Activated T-cell treated with anti-CD3 and anti-CD28 coated beads, Interleukin-2, amount 50 U/mL, for 1 hour (primary cell): ENCODE measurements at places on chromosomes 3 and 15.

- DNase-seq, result no peak
Measured at GRCh38 chr3:157487339-157487738, 15.9 kb downstream of the VEPH1 start.

DNA sequence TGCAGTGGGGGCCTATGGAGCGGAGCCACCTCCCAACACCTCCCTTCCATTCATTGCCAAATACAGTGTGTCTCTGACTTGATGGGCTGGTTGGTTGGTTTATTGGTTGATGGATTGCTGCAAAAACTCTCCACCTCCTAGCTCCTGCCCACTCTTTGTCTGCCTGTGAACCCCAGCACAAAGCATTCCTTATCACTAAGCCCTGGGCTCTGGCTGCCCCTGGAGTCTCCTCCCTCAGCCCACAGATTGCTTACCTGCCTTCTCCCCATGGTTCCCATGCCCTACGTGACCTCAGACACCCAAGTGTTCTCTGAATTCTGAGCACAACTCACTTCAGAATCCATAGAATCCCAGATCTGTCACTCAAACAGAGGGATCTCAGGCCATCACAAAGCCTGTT, 139.1 kb upstream of the TPM1 start:
- DNase-seq, result no peak

- no peak for DNase-seq
Measured at GRCh38 chr15:90035840-90036230, 34.7 kb downstream of the ZNF710 start.

DNA sequence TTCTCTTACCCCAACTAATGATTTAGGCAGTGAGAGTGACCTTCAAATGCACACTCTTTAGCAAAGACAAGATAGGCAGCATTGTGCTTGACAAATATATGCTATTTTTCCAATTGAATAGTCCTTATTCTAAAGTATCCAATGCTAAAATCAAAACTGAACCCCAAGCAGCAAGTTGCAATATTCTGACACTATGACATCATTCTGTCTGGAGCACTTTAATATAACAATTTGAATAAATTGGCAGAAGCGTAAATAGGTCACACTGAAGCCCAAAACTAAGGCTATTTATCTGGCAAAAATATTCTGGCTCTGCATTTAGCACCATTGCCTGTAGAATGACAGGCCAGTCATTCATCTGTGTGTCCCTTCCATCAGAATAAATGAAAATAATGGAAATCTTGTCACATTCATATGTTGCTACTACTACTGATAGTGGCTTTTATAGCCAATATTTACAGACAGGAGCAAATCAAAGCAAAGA, 2.9 kb downstream of the CBLB start:
- no peak for DNase-seq

- no peak for DNase-seq
Measured at GRCh38 chr3:36373666-36374065, 6.6 kb upstream of the STAC start.

DNA sequence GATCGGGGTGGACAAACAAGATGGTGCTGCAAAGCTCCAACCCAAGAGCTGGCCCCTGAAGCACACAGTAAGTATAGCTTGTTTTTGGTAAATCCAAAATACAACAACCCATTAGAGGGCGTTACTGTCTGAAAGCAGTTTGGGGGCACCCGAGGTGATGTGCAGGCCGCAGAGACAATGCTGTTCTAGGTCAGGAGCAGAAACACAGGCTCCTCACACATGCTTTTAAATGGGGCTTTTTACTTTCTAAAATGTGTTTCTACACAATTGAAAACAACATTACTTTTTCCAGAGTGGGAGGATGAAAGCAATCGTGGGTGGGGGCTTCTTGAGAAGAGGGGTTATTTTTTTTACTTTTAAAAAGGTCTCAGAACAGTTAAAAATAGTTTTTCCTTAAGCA, 1029.3 kb upstream of the CFAP20DC start:
- DNase-seq, result peak; percentile 29

GRCh38 chr3:115783938-115784738, 160.8 kb downstream of the GAP43 start:
- DNase-seq, result peak; percentile 94

GRCh38 chr3:123869165-123869564, 15.0 kb downstream of the MYLK start:
- no peak for DNase-seq

DNA sequence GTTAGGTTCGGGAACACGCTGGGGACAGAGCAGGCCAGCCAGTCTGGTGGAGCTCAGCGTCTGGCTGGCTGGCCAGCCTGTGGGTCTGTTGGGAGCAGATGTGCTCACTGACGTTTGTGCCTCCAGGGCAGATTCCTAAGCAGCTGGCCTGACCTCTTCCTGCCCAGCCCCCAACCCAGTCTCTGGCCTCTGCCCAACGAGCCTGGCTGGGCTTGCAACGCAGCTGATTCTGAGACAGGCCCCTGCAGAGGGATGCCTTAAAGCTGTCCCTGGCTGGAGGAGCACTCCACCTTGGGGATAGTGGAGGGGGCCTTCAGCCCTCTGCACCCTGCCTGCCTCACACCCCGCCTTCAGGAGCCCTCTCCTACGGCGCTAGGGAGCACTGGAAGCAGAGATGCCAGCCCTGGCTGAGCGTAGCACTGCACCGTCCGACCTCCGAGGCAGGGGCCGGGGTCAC, 46.0 kb downstream of the KLF13 start:
- no peak for DNase-seq

DNA sequence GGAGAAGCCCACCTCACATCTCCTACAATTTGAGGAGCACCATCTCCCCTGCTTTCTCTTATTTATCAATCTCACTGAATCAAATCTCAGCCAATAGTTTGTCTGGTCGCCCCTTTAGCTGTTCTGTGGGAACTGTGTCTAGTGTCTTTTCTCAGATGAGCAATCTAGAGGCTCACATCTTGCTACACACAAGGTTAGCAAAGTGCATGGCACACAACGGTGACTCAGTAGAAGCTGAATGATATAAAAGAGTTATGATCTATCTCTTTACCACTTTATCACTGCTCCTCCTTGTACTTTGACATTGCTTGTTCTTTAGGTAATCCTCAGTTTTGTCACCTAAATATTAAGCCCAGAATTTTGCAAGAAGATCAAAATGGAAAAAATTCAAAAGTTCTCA, 16.8 kb upstream of the COLQ start:
- DNase-seq, result no peak

GRCh38 chr15:91885714-91886270, 32.3 kb downstream of the SLCO3A1 start:
- DNase-seq, result no peak

DNA sequence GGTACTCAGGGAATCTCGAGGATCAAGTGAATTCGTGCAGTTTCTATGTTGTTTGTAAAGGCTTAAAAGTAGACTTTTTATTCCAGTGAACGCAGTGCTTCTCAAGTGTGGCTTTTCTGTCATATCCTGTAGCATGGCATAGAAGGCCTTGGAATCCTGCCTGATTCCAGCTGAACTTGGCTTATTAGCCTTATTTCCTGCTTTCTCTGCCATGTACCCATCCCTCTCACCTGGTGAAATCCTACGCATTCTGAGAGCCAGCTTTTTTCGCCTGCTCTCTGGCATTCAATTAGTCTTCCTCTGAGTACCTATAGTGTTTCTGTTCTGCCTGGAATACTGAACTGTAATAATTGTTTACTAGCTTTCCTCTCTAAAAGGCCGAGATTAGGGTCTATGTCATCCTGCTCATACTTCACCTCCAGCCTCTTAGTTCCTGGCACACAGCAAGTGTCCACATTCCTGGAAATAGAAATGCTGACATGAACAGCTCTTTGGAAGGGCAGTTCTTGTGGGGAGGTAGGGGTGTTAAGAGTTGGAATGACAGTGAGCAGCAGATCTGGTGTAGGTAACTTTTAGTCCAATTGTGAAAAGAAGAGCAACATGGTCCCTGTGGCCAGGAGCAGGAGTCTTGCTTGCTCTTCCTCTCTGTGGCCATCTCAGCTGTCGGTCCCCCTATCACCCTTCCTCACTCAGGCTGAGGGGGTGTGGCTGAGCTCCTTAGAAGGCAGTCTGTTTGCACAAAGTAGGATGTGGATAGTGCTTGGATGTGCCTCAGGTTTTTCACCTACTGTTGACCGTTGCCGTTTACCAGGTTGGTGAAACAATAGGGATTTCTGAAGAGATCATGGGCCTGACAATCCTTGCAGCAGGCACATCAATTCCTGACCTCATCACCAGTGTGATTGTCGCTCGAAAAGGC, 30.4 kb downstream of the SLC24A1 start:
- DNase-seq, result no peak

DNA sequence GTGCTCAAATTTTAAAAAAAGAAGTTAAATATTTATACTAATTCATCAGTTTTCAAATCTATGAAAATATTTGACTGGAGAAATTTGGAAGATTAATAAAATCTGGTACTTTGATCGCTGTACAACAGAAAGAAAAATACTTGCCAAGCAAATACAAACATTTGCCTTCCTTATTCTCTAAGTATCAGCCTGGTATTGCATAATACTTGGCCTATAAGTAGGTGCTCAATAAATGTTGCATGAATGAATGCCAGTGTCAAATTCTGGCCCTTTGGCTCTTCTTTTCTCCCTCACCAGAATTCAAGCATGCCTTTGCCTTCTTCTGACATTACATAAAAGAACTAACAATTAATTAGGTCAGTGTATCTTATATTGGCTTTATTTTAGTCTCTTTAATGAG, 601.7 kb upstream of the GBE1 start:
- no peak for DNase-seq

GRCh38 chr3:54527521-54527920, 400.3 kb downstream of the LRTM1 start:
- DNase-seq, result no peak

GRCh38 chr3:193552923-193553322, 1.8 kb downstream of the ATP13A4 start:
- no peak for DNase-seq

DNA sequence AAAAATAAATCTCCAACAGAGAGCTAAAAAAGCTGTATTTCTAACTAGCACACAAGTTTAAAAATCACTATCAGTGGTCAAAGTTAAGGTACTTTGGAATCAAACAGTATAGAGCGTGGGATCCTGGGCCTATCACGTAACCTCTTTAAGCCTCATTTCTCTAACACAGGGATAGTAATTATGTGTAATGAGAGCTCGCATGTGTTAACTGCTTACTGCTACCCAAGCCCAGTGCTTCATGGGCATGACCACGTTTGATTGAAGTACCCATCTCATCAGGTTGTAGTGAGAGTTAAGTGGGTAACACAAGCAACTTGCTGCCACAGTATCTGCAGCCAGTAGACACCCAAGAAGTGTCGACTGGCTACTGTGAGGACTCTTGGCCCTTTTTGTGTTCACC, 28.2 kb upstream of the NOX5 start:
- no peak for DNase-seq

GRCh38 chr15:89401631-89402517, 67.2 kb upstream of the POLG start:
- no peak for DNase-seq

DNA sequence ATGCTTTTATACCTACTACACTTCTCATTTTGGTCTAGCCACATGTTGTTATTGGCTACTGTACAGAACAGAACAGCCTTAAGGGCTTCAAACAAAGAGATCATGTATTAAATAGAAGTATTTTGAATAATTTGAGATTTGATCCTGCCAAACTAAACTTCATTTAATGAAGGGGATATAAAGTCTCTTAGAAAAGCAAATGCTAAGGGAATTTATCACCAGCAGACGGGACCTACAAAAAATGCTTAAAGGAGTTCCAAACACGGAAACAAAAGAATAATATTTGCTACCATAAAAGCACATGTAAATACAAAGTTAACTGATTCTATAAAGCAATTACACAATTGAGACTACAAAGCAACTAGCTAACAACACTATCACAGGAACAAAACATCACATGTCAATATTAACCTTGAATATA, 23.6 kb upstream of the FMN1 start:
- DNase-seq, result no peak

DNA sequence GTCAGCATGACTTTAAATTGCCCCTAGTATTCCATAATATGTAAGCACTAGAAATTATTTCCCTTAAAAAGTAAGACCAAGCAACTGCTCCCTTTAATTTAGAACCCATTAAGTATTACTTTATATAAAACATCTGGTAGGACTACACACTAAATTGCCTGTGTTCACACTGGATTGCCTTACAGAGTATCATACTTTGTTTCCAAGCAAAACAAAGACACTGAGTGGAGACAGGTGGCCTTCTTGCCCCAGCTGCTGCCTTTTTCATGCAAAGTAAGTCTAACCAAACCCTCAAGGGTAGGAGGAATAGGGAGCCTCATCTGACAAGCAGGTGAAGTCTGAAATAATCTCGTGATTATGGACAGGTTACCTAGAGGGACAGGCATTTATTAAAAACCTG, 87.3 kb downstream of the PEX5L start:
- DNase-seq, result no peak

DNA sequence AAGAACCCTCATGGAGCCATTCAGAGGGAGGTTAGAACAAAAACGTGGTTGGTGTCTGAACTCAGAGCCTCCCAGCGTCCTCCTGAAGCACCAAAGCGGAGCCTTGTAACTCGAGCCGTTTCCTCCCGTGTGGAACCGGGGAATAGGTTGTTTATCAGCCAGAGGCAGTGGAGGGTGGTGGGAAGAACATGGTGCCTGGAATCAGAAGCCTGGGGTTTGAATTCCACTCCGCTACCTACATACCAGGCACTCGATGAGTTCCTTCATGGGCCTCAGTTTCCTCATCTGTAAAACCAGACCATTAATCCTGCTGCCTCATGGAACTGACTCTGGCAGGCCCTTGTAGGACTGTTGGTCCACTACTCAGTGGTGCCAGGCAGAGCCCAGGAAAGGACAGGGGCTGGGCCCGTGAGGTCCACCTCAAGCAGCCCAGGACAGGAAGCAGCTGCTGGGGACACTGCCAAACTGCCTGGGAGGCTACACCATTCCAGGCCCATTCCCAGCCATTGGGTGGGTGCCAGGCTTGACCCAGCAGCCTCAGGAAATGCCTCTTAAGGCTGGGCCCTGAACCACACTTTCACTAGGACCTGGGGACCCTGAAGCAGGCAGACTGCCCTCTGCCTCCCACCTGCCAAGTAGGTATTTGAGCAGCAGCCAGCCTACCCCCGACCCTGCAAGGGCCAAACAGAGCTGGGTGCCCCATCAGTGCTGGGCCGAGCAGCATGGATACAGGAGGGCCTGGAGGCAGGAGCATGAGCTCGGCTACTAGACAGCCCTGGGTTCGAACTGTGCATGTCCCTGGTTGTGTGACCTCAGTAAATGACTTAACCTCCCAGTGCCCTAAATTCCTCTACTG, 33.4 kb downstream of the PRKCD start:
- DNase-seq, result no peak

DNA sequence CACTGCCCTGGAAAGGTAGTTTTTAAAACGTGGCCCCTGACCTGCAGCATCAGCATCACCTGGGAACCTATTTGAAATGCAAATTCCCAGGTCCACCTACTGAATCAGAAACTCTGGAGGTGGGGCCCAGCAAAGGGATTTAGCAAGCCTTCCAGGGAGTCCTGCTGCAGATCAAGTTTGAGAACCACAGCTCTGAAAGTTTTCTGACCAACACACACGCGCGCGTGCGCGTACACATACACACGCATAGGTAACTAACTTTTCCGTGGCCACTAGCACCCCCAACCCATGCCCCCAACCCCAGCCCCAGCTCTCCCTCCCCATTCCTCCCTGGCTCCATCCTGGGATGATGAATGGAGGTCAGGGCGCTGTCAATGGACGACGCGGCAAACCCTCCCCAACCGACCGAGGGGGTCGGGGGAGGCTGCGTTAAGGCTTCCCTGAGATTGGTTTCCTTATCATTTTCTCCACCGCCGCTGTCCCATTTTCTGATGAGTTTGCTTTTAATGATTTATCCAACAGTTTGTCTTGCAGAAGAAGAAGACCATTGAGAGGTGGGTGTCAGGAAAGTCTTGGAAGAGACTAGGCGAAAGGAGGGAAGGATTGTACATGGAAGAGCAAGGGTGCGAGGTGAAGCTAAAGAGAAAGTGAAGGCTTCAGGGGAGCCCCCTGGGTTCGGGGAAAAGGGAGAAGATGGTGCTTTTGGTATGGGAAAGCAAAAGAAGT, 590 bp upstream of the BOC start:
- DNase-seq, result no peak
